ENCODE measurements at places on chromosomes 5 and 9. TPM values are rescaled to one million over a fixed set of nuclear protein-coding genes. Genes with fewer than 3 reads are reported as not detected.

The MARVELD2 gene
- 34.7 TPM for total RNA-seq

The IL9 gene
- not detected for total RNA-seq

The FBP2 gene
- total RNA-seq, result 0.74 TPM

The CDH9 gene
- total RNA-seq, result not detected

The ARSI gene
- total RNA-seq, result 0.87 TPM

The ORM2 gene
- not detected for total RNA-seq

The GLDC gene
- total RNA-seq, result 0.60 TPM

The ADCY2 gene
- 0.49 TPM for total RNA-seq

The DDX4 gene
- 0.31 TPM for total RNA-seq

The SLC34A1 gene
- not detected for total RNA-seq

The ISCA1 gene
- 8.6 TPM for total RNA-seq

The BTNL3 gene
- not detected for total RNA-seq

The PRRC2B gene
- total RNA-seq, result 85.8 TPM

The C9orf43 gene
- 0.18 TPM for total RNA-seq

The FOXD4L6 gene
- not detected for total RNA-seq

The DMGDH gene
- 1.9 TPM for total RNA-seq

The C5orf58 gene
- total RNA-seq, result not detected

The CDC20B gene
- not detected for total RNA-seq
